Chondrocyte (in vitro differentiated cells): ENCODE measurements at places on chromosomes 7 and 10.

GRCh38 chr10:38093816-38094157, 350 bp upstream of the ZNF37A start:
- no peak for DNase-seq

DNA sequence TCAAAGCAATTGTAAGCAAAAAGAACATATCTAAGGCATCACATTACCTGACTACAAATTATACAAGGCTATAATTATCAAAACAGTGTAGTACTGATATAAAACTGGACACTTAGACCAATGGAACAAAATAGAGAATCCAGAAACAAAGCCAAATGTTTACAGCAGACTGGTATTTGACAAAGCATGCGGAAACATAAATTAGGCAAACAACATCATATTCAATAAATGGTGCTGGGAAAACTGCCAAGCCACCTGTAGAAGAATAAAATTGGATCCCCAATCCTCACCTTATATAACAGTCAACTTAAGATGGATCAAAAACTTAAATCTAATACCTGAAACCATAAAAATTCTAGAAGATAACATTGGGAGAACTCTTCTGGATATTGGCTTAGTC, 240.8 kb upstream of the POM121L12 start:
- no peak for DNase-seq

GRCh38 chr10:60967854-60968484, 24.0 kb upstream of the RHOBTB1 start:
- DNase-seq, result no peak

DNA sequence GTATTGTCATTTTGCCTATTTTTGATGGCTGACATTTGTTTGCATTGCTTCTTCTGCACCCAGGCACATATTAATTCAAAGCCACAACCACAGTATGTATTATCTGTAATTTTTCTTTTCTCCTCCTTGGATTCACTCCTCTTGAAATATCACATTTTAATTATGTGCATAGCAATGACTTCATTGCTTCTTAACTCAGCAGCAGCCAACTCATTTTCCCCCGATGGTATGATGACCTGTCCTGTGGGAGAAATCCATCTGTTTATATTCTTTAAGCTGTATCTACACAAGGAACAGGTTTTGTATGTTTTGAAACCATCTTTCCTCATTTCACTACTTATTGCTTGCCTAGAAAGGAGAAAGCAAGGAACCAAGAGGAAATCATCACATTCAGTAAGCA, 588.8 kb downstream of the INHBA start:
- DNase-seq, result no peak

DNA sequence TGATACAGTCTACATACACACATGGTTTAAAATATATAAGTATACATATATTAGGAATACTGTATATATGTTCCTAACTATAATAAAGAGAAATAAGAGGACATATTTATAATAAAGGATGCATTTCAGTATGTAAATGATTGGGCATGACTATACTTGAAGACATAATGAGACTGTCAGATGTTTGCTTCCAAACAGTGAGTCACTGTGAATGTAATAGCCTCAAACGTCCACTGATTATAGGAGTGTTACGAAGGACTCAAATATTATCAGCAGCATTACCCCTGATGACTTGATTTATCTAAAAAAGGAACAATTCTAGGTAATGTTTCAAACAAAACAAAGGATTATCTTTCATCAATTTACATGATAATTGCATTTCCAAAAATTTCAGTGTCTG, 39.9 kb upstream of the NRBF2 start:
- no peak for DNase-seq

GRCh38 chr7:72309476-72309875, 102.7 kb downstream of the CALN1 start:
- no peak for DNase-seq

GRCh38 chr7:2873686-2874551, 29.8 kb upstream of the GNA12 start:
- no peak for DNase-seq

DNA sequence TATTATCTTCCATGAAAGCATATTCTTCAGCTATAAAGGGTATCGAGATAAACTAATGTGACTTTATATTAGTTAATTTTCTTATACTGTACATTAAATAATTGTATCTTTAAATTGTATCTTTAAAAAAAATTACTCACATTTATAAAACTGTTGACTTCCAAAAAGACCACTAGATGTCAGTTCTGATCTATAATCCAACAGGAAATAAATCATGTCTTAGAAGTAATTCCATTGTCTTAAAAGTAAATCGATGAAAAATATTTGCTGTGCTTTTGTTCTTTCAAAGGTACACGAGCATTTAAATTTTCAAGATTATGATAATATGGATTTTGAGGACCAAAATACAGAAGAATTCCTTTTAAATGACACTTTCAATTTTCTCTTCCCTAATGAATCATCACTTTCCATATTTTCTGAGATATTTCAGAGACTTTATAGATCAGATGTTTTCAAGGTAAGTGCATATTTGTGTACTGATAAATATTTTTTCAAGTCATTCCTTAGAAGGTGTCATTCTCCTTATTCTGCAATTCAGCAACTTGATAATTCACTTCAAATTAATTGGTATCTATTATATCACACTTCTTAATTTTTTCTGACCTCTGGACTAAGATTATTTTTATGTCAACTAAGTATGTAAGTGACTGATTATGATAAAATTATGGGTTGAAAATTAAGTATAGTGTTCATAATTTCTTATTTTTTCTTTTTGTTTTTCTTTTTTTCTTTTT, 138.5 kb downstream of the CPED1 start:
- DNase-seq, result no peak

- no peak for DNase-seq
These were observed at the start of gene ADARB2 for GRCh38 chr10:1737222-1738061. Gene ADARB2 (minus strand): TSS chr10:1737525.

DNA sequence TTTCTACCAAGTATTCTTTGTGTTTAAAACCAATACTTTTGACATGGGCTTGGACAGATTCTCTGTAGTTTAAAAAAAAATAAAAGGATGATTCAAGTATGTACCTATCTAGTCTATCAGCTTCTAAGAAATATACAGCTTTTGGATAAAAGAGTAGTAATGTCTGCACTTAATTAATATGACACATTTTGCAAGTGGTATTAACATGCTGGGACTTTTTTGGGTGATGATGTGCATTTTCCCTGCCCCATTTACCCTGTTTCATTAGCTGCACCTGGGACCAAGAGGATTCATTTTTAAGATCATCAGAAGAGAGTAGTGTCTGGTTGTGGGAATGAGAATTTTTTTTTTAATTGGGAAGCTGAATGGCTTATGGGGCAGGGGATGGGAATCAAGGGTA, 236.2 kb upstream of the KLF14 start:
- no peak for DNase-seq

GRCh38 chr10:103548581-103549348, 55.3 kb downstream of the NEURL1 start:
- DNase-seq, result no peak

DNA sequence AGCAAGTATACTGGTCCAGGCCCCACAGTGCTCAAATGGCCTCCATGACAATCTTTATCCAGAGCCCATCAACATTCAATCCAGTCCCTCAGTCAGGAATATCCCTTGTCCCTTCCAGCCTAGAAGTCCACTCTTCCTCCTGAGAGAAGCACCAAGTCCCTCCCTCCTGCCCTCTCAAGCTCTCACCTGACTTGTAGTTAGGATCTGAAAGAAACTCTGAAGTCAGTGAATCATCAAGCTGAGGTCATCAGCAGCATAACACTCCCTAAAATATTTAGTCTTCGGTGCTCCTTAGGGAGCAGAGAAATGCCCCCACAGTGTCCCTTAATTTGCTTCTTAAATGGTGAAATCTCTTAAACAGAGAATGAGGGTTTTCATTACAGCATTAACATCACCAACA, 31.0 kb downstream of the GRM8 start:
- no peak for DNase-seq
